HFFc6 (cell line): ENCODE measurements at places on chromosomes 13 and 19.

GRCh38 chr19:37304190-37304883, 66.6 kb upstream of the ZNF527 start:
- DNase-seq = no peak

DNA sequence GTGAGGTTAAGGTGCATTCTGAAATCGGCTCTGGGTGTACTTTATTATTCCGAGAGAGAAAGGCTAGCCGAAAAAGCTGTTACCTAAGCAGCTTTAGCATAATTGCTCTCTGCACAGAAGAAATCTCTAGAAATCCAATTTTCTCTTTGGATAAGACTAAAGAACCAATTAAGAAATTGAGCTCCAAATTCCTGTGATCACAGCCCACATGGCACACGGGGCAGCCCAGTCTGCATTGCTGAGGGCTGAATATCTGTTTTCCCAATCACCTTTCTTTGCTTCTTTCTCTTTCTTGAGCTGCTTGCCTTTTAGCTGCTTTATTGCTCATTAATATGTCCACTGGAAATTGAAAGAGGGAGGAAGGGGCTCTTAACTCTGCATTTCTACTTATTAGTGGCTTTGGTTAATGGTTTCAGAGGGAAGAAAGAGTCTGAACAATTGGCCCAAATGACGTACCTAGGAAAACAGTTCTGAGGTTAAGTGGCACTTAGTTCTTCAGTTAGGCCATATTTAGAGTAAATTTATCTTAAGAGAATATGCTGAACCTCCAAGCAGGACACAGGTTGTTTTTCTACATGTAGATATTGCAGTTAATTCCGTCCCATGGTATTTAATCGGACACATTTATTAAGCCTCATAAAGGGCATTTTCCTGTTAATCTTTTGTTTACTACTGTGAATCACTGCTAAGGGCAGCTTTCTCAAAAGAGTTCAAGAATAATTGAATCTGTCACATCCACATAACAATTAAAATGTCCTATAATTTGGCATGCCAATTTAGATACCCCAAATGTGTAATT, 265.7 kb downstream of the ABCC4 start:
- no peak for DNase-seq

DNA sequence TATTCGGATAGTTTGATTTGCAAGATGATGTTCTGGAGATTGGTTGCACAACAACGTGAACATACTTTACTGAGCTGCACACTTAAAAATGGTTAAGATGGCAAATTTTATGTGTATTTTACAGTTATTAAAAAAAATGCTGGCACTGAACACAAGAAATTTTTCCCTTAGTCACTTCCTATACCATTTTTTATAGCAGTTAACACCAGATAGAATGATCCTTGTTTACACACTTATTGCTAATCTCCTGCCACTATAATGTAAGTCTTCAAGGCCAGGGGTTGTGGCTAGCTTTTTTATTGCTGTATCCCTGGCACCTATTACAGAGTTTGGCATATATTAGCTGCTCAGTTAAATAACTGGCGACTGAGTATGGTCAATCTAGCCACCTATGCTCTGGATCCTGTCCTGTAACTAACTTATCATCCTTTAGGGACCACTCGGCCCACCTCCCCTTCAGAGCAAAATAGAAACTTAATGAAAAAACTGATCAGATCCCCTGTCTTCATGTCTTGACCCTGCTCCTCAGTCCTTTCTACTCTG, 2.0 kb upstream of the EBPL start:
- no peak for DNase-seq

DNA sequence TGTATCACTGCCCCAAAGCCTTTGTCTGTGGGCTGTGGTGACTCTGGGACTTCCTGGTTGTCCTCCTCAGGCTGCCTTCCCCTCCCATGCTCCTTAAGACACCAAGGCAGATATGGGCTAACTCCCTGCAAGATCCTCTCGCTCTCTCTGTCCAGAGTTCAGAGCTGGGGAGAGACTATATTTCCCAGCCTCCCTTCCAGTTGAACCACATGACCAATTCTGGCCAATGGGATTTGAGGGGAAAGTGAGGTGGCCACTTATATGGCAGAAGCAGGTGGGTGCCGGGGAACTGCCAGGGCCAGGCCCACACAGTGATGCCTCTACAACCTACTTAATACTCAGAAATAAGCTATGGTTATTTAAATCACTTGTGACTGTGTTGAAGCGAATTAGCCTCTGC, 16.2 kb upstream of the ANGPTL8 start:
- DNase-seq = no peak

DNA sequence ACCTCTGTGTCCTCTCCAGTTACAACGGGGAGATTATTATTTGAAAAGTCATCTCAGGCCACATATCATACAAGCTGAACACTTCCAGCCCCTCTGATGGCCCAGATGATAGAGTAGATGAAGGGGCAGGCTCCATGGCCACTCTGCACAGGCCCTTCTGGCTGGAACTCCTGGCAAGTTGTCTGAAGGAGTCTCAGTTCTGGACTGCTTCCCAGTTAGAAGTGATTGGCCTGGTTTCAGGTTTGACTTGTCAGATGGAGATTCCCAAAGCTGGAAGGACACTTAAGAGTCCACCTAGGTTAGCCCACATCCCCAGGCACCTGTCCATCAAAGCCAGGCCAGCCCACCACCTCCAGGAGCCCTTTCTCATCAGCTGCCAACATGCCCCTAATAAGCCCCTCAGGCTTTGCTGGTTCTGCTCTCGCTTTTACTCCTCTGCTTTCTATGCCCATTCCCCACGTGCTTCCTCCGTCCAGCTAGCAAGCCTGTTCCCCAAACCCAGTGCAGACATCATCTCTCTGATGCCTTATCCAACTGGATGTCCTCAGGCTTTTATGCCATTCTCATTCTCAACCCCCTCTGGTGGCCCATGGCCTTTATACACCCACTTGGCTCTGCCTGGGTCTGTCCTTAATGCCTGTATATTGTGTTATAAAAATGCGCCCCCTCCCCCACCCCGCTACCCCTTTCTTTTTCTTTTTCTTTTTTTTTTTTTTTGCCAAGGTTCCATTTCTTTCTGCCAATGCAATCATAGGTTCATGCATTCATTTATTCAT, 56.5 kb downstream of the HSPH1 start:
- no peak for DNase-seq

GRCh38 chr13:38401276-38401675, 51.6 kb downstream of the UFM1 start:
- DNase-seq = no peak
